ENCODE measurements at places on chromosomes 5 and 9.
A peak's percentile ranks its signal among the peaks of the same experiment; 100 is the strongest.

GRCh38 chr9:98291820-98292219 lies 36.4 kb upstream of the TBC1D2 start:
- peak; percentile 3 for DNase-seq

DNA sequence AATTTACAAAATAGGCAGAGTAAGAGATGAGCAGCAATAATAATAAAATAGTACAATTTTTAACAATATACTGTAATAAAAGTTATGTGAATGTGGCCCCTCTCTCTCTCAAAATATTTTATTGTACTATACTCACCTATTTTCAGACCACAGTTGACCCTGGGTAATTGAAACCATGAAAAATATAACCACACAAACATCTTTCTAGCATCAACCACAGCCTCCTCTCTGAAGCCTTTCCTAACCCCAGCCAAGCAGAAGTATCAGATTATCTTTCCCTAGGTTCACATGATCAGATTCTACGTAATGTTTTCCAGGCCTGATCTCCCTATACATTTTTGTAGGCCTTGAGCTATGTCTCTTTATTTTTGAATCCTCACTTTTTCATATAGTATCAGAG lies 35.2 kb downstream of the DNAH5 start:
- DNase-seq, result no peak

- peak; percentile 43 for DNase-seq
Observed at GRCh38 chr9:99296291-99296951, 74.3 kb downstream of the SEC61B start.

GRCh38 chr9:9177081-9177480 lies 1377.5 kb upstream of the DMAC1 start:
- DNase-seq, result no peak

DNA sequence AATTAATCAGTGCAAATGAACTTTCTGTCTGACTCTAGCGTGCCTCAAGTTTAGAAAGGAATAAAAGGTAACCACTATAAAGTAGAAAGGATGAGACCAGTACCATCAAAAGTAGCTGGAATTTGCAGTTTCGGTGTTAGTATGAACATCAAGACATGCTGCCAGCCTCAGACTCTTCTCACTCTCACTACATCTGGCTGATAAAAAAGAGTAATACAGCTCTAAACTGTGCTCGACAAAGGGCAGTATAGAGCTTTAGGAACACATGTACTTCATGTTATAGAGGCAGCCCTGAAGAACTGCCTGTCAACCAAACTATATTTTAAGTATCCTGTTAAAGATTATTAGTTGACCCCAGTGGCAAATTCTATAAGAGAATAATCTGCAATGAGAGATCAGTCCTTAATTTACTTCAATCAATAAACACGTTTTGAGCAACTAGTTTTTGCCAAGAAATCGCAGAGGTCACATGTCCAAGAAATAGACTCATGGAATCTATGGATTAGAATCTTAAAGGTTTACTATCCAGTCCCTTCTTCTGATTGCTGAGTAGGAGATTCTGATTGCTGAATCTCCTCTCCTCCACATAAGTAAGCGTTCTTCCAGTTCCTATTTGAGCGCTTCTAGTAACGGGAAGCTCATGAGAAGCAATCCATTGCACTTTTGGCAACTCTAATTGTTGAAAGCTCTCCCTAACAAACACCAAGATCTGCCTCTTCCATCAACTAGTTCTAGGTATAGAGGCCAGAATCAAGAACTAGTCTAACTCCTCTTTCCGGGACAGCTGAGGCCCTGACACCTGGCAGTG lies 941 bp downstream of the XPA start:
- no peak for DNase-seq

GRCh38 chr5:89065919-89066318 lies 182.9 kb upstream of the MEF2C start:
- DNase-seq, result no peak

DNA sequence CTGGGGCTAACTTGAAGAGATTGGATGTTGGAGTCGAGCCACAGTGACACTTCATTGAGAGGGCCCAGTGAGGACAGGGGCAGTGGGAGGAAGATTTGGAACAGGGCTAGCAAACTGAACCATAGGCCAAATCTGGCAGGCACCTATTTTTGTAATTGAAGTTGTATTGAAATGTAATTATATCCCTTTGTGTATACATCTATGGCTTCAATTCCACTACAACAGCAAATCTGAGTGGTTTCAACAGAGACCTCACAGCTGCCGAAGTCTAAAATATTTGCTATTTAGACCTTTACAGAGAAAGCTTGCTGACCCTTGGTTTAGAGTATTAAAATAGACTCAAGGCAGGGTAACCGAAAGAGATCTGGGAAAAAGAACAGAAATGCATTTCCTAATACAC lies 4.7 kb upstream of the TNFSF8 start:
- DNase-seq, result no peak
